Epithelial cell of alveolus of lung (primary cell): ENCODE measurements at places on chromosomes 2 and 18. TPM values are rescaled to one million over a fixed set of nuclear protein-coding genes. Genes with fewer than 3 reads are reported as not detected.

CPO gene
- not detected in 2 replicates for total RNA-seq

APCDD1 gene
- total RNA-seq, result 5.9 and 20.5 TPM in 2 replicates

GALNT3 gene
- 0.56 and 3.6 TPM in 2 replicates for total RNA-seq

TRPM8 gene
- not detected in 2 replicates for total RNA-seq

UGT1A3 gene
- not detected in 2 replicates for total RNA-seq

SP9 gene
- not detected in 2 replicates for total RNA-seq

CDKL4 gene
- total RNA-seq, result 0.32 TPM in 1 of 2 replicates, not detected in the other

FBXO15 gene
- total RNA-seq, result 0.91 TPM in 1 of 2 replicates, not detected in the other

G6PC2 gene
- total RNA-seq, result not detected in 2 replicates

PCARE gene
- not detected in 2 replicates for total RNA-seq

TEX44 gene
- total RNA-seq, result not detected in 2 replicates

STARD6 gene
- not detected in 2 replicates for total RNA-seq

CTAGE1 gene
- 0.13 TPM in 1 of 2 replicates, not detected in the other for total RNA-seq

RUFY4 gene
- not detected in 2 replicates for total RNA-seq

SLC4A5 gene
- under 0.01 and 0.48 TPM in 2 replicates for total RNA-seq
